Bronchial epithelial cell (primary cell): ENCODE measurements at places on chromosomes 13 and 19.

- DNase-seq: no peak
Observed at GRCh38 chr19:53977991-53978731, 13.3 kb upstream of the CACNG6 start.

DNA sequence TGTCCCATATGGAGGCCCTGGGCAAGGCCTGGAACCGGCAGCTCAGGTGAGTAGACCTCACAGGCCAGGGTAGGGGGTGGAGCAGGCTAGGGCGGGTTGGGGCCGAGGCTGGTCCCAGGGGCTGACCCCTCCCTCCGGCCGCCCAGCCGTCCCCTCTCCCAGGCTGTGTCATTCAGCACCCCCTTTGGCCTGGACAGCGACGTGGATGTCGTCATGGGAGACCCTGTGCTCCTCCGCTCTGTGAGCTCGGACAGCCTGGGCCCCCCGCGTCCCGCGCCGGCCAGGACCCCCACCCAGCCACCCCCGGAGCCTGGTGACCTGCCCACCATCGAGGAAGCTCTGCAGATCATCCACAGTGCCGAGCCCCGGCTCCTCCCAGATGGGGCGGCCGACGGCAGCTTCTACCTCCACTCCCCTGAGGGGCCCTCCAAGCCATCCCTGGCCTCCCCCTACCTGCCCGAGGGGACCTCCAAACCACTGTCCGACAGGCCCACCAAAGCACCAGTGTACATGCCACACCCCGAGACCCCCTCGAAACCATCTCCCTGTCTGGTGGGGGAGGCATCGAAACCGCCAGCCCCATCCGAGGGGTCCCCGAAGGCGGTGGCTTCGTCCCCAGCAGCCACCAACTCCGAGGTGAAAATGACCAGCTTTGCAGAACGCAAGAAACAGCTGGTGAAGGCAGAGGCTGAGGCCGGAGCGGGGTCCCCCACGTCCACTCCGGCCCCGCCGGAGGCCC is 16.0 kb downstream of the CAMSAP3 start:
- no peak for DNase-seq

- no peak for DNase-seq
Observed at GRCh38 chr19:38291855-38292254, 12.2 kb upstream of the C19orf33 start.

DNA sequence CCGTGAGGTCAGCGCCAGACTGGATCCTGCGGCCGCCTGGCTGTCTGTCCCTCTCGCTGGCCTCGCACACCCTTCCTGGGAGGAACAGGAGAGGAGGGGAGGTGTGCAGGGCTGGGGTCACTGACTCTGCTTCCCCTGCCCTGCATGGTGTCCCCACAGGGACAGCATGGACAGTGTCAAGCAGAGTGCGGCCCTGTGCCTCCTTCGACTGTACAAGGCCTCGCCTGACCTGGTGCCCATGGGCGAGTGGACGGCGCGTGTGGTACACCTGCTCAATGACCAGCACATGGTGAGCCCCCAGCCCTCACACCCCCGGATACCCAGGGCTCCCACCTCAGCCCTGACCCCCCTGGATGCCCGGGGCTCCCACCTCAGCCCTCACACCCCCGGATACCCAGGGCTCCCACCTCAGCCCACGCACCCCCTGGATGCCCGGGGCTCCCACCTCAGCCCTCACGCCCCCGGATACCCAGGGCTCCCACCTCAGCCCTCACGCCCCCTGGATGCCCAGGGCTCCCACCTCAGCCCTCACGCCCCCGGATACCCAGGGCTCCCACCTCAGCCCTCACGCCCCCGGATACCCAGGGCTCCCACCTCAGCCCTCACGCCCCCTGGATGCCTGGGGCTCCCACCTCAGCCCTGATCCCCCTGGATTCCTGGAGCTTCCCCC is 21.2 kb downstream of the FUZ start:
- no peak for DNase-seq

- peak; percentile 92 for DNase-seq
Observed at GRCh38 chr13:93249364-93250306, 23.0 kb downstream of the GPC6 start.

DNA sequence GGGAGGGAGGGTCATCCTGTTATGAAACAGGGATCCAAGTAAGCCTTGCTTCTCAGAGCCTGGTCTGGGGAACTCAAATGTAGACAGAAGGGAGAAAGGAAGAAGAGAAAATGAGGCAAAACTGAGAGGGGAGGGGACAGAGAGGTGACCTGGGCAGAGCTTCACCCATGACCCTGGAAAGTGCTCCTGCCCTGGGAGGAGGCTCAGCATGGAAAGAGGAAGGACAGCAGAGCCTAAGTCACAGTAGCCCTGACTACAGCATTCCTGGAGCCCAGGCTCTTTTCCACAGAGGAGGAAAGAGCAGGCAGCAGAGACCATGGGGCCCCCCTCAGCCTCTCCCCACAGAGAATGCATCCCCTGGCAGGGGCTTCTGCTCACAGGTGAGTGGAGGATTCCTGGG is at the start of gene CEACAM3:
TSS of gene CEACAM3 (plus strand) at position 226 of the 400 bp plus-strand sequence. CDS start at position 317, 91 bp downstream.
- no peak for DNase-seq

- DNase-seq: no peak
Observed at GRCh38 chr13:101982903-101983302, 418.9 kb downstream of the FGF14 start.

DNA sequence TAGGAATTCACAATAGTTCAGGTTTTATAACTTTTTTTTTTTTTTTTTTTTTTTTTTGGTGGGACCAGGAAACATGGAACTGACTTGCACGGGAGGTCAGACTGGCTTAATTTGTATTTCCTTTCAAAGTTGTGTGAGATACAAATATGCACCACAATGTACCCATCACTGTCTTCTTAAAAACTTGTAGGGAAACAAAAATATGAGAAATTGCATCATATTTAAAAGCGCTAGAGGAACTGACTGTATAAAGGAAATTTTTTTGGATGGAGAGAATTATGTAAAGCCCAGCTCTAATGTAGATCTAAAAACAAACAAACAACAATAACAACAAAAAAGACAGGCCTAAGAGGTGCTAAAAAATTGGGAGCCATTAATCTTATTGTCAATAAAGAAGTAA is 246.5 kb downstream of the DCT start:
- DNase-seq: no peak

GRCh38 chr19:6800991-6801484 is 28.5 kb downstream of the VAV1 start:
- peak; percentile 100 for DNase-seq

DNA sequence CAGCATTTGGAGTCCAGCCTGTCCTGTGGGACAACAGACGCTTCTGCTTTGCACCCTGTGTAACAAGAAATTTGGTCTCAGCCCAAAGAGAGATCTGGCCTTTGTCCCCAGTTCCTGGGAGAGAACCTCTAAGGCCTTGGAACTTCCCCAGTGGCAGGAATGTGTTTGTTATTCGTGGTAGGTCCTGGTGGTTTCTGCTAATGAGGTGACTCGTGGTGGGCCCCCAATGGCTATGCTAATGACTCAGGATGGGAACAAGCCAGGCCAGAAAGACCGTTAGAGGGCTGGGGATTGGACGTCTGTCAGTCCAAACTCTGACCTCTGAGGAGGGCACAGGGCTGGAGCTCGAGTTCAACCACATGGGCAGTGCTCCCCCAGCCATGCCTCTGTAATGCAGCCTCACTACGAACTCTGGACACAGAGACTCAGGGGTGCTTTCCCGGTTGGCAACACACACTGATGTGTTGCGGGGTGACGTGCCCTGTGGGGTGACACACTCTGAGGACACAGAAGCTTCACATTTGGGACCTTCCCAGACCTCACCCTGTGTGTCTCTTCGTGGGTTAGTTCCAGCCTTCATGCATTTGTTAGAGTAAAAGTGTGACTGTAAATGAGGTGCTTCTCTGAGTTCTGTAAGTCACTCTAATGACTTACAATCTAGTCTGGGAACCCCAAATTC is 38.9 kb downstream of the TEX29 start:
- no peak for DNase-seq

- no peak for DNase-seq
Observed at GRCh38 chr13:110571896-110572777, 10.6 kb upstream of the RAB20 start.

DNA sequence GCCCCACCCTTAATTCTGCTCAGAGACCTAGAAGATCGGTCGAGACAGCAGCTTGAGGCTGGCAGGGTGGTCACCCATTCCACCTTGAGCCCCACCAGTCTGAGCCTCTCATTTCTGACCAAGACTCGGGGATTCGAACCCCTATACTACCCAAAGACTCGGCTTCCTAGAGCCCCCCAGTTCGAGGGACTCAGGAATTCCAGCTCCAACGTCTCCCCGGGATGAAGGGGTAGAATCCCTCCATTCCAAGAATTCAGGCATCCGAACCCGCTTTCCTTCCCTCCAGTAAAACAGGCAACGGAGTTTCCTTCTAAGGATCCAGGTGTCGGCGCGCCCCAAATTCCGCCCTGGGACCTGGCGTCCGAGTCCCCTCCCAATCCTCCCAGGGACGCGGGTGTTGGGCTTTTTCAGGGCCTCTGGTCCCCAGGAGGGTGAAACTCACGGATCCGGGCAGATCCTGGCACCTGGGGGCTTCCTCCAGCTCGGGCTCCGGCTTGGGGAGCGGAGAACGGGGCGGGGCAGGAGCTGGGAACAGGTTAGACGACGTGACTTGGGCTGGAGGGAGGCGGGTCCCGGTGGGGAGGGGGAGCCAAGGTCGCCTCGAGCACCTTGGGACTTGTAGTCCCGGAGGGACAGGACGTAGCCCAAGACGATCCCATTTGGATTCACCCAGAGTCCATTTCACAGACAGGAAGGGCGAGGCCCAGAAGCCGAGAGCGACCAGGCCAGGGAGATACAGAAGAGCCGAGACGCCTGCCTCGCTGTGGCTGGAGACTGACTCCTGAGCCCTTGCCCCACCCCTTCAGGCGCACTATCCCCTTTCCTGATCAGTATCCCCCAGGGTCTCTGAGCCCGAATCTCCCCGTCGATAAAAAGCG is at the start of gene PPP1R13L:
TSS of gene PPP1R13L (minus strand) at position 513 of the 878 bp plus-strand sequence. CDS start 6,751 bp downstream, outside the sequence.
- DNase-seq: peak; percentile 90

DNA sequence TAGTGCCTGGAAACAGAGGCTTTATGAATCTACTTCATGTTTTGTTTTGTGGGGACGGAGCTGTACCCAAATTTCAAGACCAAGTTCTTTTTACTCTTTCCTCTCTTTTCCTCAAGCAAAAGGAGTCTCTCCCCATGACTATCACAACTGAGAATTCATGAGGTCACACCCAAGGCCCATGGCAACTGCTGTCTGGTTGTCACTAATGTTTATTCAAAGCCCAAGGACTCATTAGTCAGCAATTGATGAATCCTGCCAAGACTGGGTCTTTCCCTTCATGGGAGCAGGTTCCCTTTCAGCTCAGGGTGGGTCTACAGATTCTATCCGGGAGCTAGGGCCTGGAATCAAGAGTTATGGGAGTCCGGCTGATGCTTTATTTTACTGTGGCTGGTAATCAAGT is 441.5 kb upstream of the PCDH20 start:
- no peak for DNase-seq

GRCh38 chr13:90287521-90287920 is 1060.0 kb upstream of the MIR17HG start:
- no peak for DNase-seq

- no peak for DNase-seq
Observed at GRCh38 chr19:33467851-33468250, 53.7 kb downstream of the PEPD start.

GRCh38 chr13:35557475-35557874 is 81.0 kb upstream of the MAB21L1 start:
- DNase-seq: no peak

GRCh38 chr19:17406046-17406886 is 836 bp upstream of the BST2 start:
- DNase-seq: no peak

- DNase-seq: no peak
Observed at GRCh38 chr19:19661141-19661674, 2.3 kb downstream of the ATP13A1 start.

DNA sequence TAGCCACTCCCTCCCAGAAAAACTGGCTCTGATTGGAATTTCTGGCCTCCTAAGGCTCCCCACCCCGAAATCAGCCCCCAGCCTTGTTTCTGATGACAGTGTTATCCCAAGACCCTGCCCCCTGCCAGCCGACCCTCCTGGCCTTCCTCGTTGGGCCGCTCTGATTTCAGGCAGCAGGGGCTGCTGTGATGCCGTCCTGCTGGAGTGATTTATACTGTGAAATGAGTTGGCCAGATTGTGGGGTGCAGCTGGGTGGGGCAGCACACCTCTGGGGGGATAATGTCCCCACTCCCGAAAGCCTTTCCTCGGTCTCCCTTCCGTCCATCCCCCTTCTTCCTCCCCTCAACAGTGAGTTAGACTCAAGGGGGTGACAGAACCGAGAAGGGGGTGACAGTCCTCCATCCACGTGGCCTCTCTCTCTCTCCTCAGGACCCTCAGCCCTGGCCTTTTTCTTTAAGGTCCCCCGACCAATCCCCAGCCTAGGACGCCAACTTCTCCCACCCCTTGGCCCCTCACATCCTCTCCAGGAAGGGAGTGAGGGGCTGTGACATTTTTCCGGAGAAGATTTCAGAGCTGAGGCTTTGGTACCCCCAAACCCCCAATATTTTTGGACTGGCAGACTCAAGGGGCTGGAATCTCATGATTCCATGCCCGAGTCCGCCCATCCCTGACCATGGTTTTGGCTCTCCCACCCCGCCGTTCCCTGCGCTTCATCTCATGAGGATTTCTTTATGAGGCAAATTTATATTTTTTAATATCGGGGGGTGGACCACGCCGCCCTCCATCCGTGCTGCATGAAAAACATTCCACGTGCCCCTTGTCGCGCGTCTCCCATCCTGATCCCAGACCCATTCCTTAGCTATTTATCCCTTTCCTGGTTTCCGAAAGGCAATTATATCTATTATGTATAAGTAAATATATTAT is 6.1 kb downstream of the FOSB start:
- DNase-seq: no peak

GRCh38 chr13:56528040-56528790 is 612.5 kb upstream of the PRR20A start:
- no peak for DNase-seq

- peak; percentile 44 for DNase-seq
Observed at GRCh38 chr19:33868788-33869412, 72.2 kb downstream of the KCTD15 start.

GRCh38 chr13:80263745-80264513 is 77.0 kb downstream of the SPRY2 start:
- DNase-seq: no peak

GRCh38 chr19:49338691-49339300 is 3.6 kb downstream of the CD37 start:
- peak; percentile 83 for DNase-seq

DNA sequence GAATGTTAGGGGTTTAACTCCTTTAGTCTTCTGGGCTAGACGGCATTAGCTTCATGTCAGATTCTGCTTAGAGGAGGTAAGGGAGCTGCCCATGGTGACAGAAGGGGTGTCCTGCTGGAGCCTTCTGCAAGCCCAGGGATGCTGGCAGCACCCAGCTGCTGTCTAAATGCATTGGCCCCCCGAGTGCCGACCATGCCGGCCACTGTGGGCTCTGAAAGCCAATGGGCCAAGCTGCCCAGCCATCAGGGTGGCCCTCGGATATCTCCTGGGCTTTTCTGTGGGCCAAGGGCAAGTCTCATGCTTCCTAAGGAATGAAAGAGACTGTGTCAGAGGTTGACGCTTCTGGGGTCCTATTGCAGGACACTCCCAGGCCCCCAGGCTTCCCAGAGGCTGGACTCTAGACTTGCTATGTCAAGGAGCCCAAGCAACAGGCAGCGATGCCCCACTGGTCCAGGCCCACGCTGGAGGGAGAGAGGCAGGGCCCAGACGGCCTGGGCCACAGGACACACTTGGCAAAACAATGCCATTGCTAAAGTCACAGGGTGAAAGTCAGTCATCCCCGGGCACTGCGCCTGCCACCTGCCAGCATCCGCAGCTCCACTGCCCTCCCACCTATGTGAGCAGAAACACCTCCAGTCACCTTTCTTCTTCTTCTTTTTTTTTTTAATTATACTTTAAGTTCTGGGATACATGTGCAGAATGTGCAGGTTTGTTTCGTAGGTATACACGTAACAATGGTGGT is 160.2 kb upstream of the GPR12 start:
- no peak for DNase-seq

- DNase-seq: no peak
Observed at GRCh38 chr13:63843766-63844699, 2428.4 kb upstream of the PCDH20 start.
